ENCODE measurements at places on chromosomes 2 and 18.

GRCh38 chr2:38146907-38147307 lies 71.0 kb upstream of the CYP1B1 start:
- no peak for DNase-seq

- no peak for DNase-seq
These were observed 66.4 kb upstream of the EPAS1 start for GRCh38 chr2:46230677-46231425.

DNA sequence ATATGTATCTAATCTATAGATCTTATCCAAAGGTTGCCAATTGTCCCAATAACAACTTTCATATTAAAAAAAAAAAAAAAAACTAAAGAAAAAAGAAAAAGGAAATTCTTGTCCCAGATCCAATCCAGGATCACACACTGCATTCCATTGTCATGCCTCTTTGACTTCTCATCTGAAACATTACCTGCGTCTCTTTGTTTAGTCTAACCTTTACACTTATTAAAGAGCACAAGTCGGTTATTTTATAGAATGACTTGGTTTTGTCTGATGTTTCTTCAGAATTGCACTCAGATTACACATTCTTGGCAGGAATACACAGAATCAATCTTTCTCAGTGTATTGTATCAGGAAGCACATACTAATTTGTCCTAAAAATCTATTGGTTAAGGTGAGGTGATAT lies 392.5 kb upstream of the KLHL29 start:
- DNase-seq, result no peak

DNA sequence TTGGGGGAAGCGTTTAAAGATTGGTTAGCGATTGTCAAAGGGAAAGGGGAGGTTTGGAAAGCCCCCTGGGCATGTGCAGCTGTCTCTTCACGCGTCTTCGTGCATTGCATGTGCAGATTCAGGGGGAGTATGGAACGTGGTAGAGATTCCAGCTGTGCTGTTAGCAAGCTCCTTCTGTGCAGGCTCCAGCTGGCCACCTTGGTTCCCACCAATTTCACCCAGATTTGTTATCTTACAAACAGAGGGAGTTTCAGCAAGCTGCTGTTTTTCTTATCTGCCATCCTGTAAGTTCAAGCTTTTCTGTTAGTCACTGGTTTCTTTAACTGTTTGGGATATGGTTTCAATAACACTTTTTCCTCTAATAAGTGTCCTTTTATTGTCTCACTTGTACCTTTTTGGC lies 30.4 kb downstream of the FARP2 start:
- no peak for DNase-seq

- DNase-seq, result no peak
These were observed at the start of gene NETO1 for GRCh38 chr18:72867746-72868584. Gene NETO1 (minus strand): TSS chr18:72867987. CDS start chr18:72867291, 696 bp downstream.
